ENCODE measurements at places on chromosomes 16 and 17.
A peak's percentile ranks its signal among the peaks of the same experiment; 100 is the strongest.

GRCh38 chr17:54900457-54901229 lies at the start of gene TOM1L1:
TSS of gene TOM1L1 (plus strand) at chr17:54900852. CDS start at chr17:54900866, 14 bp downstream.
- peak; percentile 8 for DNase-seq

- no peak for DNase-seq
Observed at GRCh38 chr17:27849474-27850185, 43.5 kb downstream of the LYRM9 start.

DNA sequence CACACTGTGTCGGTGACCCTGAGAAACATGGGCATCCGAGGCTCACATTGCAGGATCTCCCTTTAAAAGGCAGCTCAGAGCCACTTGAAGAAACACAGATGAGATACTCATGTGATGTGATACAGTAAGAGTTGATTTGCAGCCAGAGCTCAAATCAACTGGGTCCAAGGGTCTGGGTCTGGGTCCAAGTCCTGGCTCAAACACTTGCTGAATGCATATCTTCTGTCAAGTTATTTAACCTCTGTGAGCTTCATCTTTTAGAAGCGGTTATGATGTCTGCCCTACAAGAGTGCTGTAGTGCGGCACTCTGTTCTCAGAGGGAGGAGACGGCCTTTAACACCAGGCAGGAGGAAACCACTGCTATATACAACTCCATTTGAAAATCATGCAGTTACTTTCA lies 6.4 kb downstream of the KRT38 start:
- no peak for DNase-seq

GRCh38 chr16:13333336-13333735 lies 431.9 kb downstream of the SHISA9 start:
- DNase-seq, result no peak

DNA sequence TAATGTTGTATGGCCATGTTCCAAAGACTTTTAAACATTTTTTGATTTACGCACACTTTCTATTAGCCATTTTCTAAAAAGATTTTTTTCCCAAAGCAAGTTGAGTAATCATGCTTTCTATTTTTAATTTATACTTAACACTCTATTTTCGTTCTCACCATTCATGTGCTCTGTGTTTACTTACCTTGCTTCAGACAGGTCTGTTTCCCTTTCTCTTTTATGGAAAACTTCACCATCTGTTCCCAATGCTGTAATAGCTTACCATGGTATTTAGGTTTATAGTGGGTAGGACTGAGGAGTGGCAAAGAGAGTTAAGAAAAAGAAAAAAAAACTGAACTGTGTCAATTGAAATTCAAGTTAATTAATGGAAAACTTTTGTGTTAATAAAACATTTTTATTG lies 37.5 kb upstream of the KCNJ16 start:
- DNase-seq, result no peak

DNA sequence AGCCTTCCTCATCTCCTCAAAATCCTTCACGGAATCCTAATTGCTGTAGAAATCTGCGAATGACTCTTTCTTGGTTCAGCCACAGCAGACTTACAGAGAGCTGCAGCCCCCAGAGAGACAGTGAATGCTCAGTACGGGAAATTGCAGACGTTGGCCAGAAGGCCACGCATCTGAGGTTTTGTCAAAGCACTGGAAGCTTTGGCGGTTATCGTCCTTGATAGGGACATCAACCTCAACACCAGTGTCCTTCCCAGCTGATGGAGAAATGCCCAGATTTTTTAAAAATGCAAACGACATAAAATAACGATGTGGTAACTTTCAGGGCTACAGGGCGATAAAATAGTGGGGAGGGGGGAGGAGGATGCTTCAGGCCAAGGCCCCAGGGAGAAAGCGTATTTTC lies 166.6 kb upstream of the CIBAR2 start:
- DNase-seq, result no peak

GRCh38 chr16:1770328-1771187 lies 785 bp downstream of the NME3 start:
- peak; percentile 60 for DNase-seq
